Endothelial cell of umbilical vein (primary cell): ENCODE measurements at places on chromosomes 6 and 20. TPM values are rescaled to one million over a fixed set of nuclear protein-coding genes. Genes with fewer than 3 reads are reported as not detected.
A peak's percentile ranks its signal among the peaks of the same experiment; 100 is the strongest.

DNA sequence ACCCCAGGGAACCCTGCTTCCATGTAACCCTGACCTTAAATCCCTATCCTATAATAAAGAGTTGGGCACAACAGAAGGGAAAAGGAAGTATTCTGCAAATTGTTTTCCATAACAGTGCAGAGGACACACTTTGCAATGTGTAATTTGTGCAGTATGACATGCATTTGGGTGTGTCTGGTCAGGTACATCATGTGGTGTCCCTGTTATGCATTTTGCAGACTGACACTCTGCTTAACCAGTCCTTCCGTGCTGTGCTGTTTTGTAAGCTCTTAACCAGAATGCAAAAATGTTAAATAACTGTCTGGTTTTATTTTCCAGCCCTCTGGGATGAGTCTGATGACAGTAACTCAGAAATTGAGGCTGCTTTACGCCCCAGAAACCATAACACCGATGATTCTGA is 57.0 kb upstream of the XRN2 start:
- DNase-seq, result no peak

- DNase-seq, result peak; percentile 22
Observed at GRCh38 chr6:87660226-87660911, 41.7 kb downstream of the AKIRIN2 start.

DNA sequence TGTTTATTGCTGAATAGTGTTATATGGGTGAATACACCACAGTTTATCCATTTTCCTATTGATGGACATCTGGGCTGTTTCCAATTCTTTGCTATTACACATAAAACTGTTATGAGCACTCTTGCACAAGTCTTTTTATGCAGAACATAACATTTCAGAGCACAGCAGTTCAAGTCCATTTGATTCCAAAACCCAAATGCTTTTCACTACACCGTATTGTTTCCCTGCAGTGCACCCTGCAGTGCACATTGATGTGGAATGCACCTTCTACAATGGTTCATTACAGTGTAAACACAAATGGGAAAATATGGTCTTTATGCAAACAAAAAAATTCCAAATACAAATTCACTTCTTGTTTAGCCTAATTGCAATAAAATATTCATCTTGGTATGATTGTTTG is 3.6 kb upstream of the SLC2A12 start:
- DNase-seq, result no peak

DNA sequence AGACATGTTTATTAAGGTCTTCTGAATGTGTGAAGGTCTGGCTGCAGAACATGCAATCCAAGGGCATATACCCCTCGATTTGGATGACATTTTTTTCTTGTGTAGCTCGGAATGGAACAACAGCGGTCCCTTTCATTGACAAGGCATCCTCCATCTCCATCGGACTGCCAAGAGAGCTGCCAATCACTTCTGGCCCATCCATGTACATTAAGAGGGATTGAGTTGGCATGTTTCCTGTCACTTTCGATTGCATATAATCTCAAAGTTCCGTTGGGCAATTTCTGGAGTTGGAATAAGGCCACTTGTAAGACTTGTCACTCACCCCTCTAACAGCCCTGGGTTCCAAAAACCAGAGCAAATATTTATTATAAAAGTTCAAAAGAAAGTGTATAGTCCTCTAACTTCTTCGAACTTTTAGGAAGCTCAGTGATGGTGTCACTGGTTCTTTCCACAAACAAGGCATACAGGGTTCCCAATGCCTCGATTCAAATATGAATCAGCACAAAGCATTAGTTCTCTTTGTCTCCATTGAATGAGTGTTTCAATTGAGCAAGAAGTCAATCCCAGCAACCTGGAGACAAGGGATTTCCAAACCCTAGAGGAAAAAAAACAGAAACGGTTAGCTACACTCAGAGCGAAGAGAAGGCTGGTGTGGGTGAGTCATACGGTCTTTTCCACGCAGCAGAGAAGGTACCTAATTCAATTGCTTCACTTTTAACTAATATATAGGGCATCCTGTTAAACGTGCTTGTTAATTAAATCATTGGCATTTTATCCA is 10.9 kb downstream of the ZNF217 start:
- peak; percentile 61 for DNase-seq

PXDC1 gene
- polyA plus RNA-seq, result 60.9 and 65.2 TPM in 2 replicates

LPA gene
- not detected in 2 replicates for polyA plus RNA-seq
